ENCODE measurements at places on chromosomes 3 and 15.

- peak; percentile 60 for DNase-seq
Measured at GRCh38 chr15:84749111-84749991, 959 bp downstream of the ZNF592 start.

DNA sequence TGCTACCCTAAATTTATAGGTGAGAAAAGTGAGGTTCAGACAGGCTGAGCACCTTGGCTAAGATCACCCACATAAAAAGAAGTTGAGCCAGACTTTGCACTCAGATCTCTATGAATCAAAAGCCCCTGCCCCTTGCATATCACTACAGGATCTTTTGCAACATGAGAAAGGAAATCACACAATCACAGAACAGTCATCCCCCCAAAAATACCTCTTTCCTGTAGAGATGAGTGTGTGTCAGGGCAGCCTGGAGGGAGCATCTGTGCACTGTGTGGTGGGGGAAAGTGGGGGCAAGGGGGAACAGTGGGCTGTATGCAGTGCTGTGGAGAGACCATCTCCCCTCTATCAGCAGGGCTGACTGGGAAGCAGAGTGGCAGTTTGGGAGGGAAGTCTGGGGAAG is 46.6 kb downstream of the EPHB3 start:
- peak; percentile 22 for DNase-seq

DNA sequence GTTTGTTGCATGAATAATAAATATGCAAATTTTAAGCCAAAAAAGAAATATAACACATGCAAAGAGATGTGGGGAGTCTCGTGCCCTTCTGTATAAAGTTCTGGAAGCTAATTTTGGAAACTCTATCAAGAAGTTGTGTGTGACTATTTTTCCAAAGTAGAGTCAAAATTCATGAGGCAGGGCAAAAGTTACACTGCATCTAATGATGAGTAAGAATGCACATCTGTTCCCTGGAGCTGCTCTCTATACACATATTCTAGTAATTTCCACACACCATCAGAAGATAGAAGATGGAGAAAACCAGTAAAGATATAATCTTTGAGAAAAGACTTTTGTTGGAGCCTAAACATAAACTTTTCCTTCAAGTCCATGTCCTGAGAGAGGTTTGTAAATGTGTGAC is 199.6 kb downstream of the FHIT start:
- DNase-seq, result no peak

DNA sequence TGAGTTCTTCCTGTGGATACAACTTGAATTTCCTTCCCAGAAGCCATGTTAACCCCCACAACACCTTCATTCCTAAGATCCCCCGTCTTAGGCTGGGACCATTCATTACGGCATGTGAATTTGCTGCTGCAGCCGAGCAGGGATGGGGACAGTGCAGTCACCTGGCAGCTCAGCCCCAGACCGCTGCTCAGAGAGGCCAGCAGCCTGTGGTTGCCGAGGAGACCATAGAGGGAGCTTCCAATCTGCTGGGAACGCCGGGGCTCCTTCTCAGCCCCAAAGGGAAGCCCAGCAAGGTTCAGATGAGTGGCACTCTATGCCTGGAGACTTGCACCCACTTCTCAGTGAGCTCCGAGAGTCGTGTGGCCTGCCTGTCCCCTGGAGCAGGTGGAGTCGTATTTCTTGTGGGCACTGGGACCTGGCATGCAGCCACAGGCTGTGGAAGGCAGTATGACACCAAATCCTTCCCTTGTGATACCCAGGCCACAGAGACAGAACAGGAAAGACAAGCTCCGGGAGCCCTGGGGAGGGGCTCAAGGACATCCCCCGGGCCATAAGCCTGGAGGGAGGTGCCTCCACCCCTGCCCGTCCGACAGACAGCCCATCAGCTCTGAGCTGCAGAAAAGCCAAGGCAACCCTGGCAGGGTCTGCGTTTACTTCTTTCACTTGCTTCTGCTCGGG is 167.3 kb downstream of the FAM43A start:
- DNase-seq, result no peak

GRCh38 chr3:168570404-168571155 is 474.9 kb upstream of the GOLIM4 start:
- DNase-seq, result no peak
